Astrocyte of the spinal cord (primary cell): ENCODE measurements at places on chromosomes 16 and 17.

GRCh38 chr16:85824161-85825135, 25.0 kb downstream of the COX4I1 start:
- DNase-seq = no peak

DNA sequence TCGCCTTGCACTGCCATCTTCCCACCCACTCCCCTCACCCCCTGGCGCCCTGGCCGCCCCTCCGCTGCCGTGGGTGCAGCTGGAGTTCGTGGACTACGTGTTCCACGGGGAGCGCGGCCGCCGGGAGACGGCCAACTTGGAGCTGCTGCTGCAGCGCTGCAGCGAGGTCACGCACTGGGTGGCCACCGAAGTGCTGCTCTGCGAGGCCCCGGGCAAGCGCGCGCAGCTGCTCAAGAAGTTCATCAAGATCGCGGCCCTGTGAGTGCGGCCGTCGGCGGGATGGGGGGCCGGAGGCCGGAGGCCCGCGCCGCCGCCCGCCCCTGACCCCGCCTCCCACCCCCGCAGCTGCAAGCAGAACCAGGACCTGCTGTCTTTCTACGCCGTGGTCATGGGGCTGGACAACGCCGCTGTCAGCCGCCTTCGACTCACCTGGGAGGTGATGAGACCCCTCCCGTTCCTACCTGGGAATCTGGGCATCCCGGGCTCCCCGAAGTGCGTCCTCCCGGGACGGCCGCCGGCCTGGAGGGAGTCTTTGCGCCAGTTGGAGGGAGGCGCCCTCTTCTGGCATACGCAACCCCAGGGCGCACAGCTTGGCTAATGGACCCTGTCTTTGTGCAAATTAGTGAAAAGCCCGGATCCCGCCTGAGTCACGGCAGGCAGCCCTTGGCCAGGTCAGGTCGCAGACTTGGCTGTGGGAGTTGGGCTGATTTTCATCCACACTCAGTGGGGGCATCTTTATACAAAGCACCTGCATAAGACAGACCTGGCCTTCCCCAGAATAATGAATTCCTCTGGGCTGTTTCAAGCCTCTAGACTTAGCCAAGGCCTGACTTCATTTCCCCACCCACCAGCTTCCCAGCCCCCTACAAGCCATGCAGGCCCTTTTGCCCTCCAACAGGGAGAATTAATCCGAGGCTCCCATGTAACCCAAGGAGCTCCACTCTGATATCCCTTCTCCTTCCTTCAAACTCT, 14.3 kb downstream of the RAPGEFL1 start:
- DNase-seq = peak; percentile 78

DNA sequence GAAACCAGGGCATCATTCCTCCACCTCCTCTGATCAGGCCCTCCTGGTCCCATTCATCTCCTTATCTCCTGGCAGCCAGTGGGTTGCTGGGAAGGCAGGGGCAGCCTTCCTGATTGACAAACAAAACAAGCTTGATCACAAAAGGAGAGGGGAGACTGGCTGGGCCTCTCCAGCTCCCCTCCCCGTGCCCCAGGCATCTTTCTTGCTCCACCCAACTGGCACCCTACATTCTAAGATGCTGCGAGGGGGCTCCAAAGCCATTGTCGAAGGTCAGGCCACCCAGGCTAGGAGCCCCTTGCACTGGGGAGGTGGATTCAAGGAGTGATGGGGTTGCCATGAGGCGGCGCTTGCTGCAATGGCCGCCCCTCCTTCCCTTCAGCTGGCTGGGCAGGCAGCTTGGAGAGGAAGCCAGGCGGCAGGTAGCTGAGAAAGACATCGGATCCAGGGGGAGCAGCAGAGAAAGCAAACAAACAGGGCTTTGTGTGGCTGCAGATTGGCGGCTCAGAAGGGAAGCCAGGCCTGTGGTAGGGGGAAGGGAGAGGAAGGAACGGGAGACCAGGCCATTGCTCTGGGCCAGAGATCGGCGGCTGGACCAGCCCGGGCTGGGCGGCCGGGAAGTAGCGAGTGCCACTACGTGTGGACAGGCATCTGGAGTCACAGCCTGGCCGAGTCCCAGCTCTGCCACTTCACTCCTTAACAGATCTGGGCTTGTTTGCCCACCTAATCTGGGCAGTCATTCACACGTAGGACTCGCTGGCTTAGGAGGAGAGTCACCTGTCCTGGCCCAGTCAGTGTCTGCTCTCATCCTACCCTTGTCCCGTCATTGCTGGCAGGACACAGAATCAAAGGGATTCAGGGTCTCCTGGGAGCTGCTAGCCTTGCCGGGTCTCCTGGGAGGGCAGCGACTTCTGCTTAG, 12.3 kb downstream of the RAI1 start:
- no peak for DNase-seq

DNA sequence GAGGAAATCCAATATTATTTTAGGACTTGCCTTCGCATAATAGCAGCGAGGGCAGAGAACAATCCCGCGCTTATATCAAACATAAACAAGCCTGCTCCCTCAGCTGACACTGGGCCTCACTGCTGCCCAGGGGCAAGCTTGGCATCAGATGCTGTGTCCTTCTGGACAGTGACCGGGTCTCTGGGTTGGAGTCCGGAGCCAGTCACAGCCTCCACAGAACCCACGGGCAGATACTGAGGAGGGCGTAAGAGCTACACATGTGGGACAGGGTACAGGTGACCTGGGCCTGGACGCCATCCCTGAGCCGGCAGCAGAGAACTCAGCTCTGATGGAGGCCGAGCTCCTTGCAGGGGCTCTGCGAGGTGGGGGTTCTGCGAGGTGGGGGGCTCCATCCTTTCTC, 14.7 kb upstream of the ZNF469 start:
- no peak for DNase-seq

- no peak for DNase-seq
Measured at GRCh38 chr16:56298948-56299596, 107.8 kb downstream of the GNAO1 start.
